Ovary (tissue), 10 donors: ENCODE measurements at places on chromosomes 5 and 9.

- DNase-seq = no peak
Observed at GRCh38 chr5:175902026-175902425, 30.6 kb downstream of the CPLX2 start.

DNA sequence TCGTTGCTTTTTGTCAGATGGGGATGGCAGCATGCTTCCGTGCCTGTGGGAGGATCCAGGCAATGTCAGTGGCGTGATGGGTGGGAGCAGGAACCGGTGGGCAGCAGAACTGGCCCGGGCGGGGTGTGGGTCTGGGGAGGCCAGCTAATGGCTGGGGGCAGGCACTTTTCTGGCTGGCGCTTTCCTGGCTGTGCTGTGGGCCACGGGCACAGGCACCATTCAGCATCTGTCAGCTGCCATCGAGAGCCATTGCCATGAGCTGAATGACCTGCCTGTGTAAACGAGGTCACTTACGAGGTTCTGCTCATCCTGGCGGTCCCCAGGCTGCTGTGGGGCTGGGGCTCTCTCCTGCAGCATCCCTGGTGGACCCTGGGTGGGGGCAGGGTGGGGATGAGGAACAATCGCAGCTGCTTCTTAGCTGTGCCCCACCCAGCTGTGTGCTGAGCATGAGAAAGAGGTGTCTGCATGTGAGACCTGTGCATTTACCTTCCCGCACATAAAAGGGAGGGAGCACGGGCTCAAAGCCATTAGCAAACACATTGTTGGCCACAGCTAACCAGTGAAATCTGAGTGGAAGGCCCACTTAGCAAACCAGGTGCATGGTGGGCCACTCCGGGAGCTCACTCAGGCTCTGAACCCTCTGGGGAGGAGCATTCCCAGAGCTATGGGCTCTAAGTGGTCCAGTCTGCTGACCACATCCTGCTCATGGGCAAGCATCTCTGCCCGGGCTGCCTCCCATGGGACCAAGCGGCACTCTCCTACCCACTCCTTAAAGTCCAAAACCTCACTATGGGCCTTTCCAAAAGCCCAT, 41.3 kb upstream of the OLFM1 start:
- DNase-seq = peak; percentile 19

DNA sequence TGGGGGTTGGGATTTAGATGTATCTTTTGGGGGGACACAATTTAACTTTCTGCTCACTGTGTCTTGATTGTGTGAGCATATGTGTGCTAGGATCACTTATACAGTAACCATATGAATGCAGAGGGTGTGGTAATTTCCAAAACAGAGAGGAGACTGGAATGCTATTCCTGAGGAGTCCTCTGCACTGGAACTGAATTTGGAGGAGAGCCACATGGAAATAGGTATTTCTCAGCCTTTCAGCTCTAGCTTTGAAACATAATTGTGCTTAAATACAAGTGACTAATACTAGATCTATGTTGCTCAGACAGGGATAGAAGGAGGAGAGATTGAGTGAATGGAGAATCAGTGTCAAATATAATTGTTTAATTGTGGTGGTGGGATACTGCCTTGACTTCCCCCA, 45.5 kb downstream of the FOCAD start:
- DNase-seq = no peak

GRCh38 chr5:168886157-168886556, 307.0 kb upstream of the PANK3 start:
- DNase-seq = no peak

- DNase-seq = no peak
Observed at GRCh38 chr5:100828071-100828897, 74.8 kb downstream of the ST8SIA4 start.

DNA sequence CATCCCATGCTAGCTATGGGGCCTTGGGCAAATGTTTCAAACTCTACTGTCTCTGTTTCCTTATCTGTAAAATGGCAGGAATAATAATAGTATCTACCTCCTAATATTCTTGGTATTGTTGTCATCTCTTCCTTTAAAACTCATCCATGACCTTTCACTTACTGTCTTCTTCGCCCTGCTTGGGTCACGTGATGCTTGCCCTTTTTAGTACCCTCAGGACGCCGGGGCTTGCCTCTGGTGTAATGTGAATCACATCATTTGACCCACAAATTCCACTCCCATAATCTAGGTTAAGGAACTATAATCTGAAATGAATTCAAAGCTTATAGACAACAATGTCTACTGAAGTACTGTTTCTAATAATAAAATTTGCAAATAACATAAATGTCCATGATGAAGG, 162.7 kb downstream of the DRD1 start:
- no peak for DNase-seq

DNA sequence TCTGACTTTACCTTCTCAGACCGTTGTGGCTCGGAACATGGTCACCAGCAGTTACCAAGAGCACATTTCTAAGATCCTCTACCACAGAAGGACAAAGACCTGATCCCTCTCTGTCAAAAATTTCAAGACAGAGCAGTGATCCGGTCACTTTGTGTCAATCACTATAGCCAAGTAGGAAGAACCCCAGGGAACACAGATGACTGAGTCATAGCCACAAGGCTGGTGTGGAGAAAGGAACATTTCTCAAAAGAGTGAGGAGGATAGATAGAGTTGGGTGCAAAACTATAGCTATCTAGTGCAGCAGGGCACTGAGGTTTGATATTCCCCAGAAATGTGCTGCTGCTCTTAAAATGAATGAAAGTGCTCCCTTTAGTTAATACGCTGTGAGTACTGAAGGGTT, 130.7 kb upstream of the SMIM23 start:
- DNase-seq = no peak

GRCh38 chr9:120348951-120349429, 231.0 kb downstream of the CDK5RAP2 start:
- DNase-seq = no peak

DNA sequence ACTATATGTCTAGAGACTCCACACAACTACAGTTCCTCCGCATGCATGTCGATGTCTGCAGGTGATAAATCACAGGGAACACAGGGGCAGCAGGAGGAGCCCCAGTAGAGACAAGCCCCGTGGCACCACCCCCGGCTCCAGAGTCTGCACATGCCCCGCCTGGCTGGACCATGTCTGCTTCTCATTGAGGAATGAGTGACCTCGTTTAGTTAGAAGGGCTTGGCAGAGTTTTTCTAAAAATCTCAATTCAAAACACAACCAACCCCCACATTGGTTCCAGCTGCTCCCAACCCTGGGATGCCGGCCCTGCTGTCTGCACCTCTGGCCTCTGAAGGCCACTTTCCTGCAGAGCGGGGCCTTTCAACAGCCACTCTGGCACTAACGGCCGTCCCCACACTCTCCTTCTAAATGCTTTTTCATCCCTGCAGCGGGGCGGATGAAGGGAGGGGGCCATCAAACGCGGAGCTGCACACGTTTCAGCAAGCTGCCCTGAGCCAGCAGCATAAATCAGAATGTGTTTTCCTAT, 106.3 kb downstream of the ROR2 start:
- peak; percentile 81 for DNase-seq

GRCh38 chr5:3734632-3735031, 139.0 kb downstream of the IRX1 start:
- no peak for DNase-seq

DNA sequence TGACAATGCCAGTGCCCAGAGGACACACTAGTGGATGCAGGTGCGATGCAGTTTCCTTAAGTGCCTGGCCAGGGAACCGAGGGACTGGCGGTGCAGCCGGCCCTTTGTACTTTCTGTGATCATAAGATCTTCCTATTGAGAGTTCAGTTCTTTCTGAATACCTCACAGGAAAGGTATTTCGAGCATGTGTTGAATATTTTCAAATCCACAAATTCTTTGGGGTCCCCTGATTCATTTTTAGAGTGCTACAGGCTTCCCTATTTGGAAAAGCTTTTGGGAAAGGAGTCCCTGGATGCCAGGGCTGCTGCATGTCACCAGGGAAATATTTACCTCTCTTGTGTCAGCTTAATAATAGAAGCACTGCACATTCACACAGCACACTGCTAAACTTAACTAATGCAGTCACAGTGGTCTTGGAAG, 281.5 kb downstream of the GADD45G start:
- no peak for DNase-seq

DNA sequence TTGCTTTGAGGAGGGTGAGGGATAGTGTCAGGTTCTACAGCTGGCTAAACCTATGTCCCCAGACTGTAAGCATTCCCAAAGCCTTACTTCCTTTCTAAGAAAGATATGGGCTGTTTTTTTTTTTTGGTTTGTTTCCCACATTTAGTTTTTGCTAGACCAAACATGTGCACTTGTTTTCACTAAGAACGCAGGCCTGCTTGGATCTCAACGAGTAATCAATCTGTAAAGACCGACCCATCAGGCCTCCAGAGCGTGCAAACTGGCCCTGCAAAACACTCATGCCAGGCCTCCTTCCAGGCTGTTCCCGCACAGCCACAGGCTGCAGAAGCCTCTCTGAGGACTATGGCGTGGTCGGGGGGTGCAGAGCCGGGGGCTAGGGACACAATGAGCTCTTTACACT, 304.8 kb upstream of the PANK3 start:
- DNase-seq = no peak

DNA sequence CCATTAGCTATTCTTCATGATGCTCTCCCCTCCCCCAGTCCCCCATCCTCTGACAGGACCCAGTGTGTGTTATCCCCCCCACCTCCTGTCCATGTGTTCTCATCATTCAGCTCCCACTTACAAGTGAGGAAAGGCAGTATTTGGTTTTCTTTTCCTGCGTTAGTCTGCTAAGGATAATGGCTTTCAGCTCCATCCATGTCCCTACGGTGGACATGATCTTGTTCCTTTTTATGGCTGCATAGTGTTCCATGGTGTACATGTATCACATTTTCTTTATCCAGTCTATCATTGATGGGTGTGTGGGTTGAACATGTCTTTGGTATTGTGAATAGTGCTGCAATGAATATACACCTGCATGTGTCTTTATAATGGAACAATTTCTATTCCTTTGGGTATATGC, 101.3 kb upstream of the ICE1 start:
- no peak for DNase-seq

GRCh38 chr9:78691542-78691941, 394.6 kb downstream of the PSAT1 start:
- no peak for DNase-seq

DNA sequence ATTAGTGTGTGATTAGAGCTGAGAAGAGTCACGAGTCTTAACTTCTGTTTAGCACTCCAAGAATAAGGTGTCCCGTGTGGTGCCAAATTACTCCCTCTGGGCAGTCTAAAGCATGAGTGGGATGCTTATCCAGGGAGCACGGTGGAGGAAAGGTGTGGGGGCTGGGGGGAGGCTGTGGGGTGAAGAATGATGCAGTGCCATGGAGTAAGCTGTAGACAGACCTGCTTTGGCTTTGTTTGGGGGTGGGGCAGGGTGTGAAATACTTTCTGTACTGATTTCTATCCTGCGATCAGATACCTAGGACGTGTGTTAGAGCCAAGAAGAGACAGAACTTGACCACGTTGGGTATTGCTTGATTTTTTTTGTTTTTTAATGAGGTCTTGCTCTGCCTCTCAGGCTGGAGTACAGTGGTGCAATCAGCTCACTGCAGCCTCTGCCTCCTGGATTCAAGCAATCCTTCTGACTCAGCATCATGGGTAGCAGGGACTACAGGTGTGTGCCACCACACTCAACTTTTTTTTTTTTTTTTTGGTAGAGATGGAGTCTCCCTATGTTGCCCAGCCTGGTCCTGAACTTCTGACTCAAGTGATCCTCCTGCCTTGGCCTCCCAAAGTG, 232.8 kb downstream of the MAN2A1 start:
- no peak for DNase-seq

- no peak for DNase-seq
Observed at GRCh38 chr5:168168978-168169698, 122.3 kb upstream of the WWC1 start.

GRCh38 chr5:10788358-10788757, 27.3 kb upstream of the DAP start:
- peak; percentile 44 for DNase-seq

GRCh38 chr9:37005517-37006140, 28.4 kb downstream of the PAX5 start:
- DNase-seq = no peak
